ENCODE measurements at places on chromosomes 13 and 19. TPM values are rescaled to one million over a fixed set of nuclear protein-coding genes. Genes with fewer than 3 reads are reported as not detected.

GRCh38 chr19:47713046-47714021 is at the start of gene EHD2:
EHD2 (plus strand) TSS chr19:47713422; CDS start chr19:47716613, 3,191 bp downstream.
- peak; percentile 50 for DNase-seq

- no peak for DNase-seq
Measured at GRCh38 chr13:44420376-44421220, 47.0 kb downstream of the SERP2 start.

DNA sequence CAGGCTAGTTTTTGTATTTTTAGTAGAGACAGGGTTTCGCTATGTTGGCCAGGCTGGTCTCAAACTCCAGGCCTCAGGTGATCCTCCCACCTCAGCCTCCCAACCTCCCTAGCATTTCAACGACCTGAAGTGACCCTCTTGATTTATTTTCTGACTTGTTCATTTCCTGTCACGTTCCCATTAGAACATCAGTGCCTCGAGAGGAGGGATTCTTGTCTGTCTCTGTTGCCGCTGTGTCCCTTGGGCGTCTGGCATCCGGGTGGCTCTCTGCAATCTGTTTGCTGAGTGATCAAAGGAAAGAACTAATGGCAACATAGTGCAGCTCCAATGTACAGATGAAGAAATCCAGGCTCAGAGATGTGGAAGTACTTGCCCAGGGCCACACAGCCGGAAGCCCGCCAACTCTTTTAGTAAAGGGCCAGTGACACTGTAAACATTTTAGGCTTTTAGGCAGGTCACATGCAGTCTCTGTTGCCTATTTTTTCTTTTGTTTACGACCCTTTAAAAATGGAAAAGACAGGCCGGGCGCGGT is 47.5 kb downstream of the NFIC start:
- no peak for DNase-seq

DNA sequence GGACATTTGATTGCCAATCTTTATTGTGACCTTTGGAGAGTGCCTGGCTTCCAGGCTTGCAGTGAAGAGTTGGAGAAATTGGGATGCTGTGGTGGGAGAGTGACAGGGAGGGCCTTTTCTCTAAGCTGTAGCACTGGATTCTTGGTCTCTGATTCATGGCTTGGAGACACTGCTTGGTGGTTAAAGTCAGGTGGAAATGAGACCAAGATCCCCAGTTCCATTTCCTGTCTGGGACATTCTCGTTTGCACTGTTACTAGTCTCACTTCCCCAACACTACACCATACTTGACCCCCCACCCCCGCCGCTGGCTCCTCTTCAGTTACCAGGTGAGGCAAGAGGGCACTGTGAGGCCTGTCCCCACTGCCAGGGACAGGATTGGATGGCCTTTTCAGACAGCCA is 2.9 kb downstream of the SUPT5H start:
- no peak for DNase-seq

DNA sequence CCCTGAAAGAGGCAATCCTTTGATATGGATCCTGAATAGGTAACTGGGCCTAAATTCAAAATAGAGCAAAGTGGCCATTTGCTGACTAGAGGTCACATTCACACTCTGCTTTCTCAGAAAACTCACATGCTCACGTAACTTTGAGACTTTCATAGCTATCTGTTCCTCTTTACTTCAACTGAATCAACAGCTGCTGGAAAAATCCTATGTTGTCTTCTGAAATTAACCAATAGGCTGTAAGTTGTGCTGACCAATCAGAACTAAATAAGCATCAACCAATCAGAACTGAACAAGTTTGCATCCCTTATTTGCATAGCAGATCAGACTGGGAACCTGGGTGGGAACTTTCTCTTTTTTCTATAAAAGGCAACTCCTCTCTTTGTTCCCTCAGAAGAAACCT is 24.0 kb upstream of the TBC1D4 start:
- no peak for DNase-seq

GRCh38 chr13:67445436-67445835 is 215.3 kb upstream of the PCDH9 start:
- no peak for DNase-seq

DNA sequence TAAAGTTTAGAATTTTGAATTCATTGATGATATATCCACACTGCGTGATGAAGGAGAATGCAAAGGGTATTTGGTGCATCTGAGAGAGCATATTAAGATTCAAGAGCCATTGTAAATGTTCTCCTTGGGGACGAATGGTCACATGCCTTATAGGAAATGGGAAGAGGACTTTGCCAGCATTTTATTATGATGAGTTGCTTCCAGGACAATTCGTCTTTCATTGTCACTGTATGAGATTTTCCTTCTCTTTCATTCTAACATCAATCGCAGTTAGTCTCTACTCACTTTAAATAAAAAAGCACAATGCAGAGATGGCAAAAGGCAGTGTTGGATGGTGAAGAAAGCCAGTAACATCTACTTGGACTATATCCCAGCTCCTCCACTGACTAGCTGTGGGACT is 21.4 kb downstream of the WDFY2 start:
- DNase-seq, result no peak

DNA sequence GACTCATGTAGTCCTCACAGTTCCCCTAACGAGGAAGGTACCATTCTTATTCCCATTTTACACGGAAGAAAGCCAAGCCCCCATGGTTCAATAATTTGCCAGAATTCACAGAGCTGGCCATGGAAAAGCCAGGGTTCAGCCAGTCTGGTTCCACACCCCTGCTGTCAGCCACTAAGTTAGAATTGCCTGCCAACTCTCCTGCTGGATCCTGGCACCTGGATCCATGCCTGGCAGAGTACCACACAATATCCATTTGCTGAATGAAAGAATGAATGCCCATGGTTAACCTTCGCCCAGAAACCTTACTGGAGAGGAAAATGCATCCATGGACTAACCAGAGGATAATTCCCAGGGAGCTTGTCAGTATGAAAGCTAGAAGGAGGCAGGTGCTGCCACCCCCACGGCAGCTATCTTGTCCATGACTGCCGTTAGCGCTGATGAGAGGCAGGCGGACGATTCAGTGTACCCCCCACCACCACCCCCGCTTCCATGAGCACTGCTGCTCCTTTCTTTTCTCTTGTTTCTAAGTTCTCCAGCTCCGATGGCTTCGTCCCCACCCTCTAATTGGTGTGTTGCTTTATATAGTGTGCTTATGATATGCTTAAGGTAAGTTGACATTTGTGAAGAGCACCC is 114.5 kb downstream of the SLC7A1 start:
- no peak for DNase-seq

DNA sequence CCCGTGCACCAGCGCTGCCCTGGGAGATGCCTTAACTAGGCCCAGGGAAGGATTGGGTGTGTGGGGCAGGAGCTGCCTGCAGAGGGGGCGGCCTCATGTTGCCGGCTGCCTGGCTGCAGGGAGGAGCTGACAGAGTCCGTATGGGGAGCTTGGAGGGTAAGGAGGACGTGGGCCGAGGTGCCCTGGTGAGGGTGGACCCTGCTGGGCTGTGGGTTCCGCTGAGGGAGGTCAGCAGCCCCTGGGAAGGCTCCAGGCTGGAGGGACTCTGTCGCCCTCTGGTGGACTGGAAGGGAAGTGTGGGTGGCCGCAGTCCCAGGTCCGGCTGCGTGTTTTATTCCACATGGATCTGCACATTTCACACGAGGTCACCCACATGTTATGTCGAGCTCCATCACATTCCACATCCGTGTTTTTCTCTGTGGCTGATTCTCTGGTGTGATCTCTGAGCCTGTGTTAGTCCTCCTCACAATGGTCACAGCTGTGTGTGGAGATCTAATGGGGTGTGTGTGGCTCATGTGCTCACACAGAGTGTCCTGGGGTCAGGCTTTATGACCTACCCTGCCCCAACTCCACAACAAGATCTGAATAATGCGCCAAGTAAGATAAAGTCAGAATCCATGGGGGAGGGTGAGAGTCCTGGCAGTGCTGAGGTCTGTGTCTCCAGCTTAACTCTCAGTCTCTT is 1.8 kb upstream of the CEACAM8 start:
- DNase-seq, result peak; percentile 39

DNA sequence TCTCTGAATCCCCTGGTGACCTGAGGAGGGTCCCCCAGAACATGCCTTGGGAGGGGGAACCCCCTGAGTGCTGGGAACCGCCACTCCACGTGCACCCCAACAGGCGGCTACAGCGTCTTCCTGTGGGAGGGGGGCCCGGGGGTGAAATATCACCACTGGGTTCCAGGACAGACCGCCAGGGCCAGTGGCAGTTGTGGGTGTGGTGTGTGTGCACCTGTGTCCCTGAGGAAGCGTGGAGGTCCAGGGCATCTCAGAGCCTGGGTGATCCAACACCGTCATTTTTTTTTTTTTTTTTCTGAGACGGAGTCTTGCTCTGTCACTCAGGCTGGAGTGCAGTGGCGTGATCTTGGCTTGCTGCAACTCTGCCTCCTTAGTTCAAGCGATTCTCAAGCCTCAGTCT is 4.2 kb downstream of the ADGRE5 start:
- DNase-seq, result no peak

DNA sequence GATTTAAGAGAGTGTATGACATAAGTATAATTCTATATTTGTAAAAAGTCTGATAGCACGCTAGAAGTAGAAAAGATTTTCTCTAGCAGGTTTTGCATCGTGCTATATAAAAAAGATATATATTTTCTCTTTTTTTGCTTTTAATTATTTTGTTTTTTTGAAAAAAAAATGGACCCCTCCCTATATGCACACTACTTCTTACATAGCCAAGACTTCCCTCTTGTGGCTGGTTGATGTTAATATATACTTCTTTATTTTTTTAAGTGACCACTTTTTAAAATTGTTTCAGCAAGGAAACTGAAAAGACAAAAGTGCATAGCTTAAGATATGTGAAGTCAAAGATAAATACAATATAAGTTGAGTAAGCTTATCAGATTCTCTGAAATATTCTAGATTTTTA is 1202.8 kb downstream of the DIAPH3 start:
- no peak for DNase-seq

- DNase-seq, result no peak
Measured at GRCh38 chr19:42150364-42150763, 18.1 kb upstream of the POU2F2 start.

Gene S1PR5
- not detected for total RNA-seq

Gene RFPL4A
- total RNA-seq, result not detected

Gene FGF9
- 1.8 TPM for total RNA-seq

Gene ALG5
- total RNA-seq, result 3.8 TPM
